ENCODE measurements at places on chromosomes 2 and 18.

DNA sequence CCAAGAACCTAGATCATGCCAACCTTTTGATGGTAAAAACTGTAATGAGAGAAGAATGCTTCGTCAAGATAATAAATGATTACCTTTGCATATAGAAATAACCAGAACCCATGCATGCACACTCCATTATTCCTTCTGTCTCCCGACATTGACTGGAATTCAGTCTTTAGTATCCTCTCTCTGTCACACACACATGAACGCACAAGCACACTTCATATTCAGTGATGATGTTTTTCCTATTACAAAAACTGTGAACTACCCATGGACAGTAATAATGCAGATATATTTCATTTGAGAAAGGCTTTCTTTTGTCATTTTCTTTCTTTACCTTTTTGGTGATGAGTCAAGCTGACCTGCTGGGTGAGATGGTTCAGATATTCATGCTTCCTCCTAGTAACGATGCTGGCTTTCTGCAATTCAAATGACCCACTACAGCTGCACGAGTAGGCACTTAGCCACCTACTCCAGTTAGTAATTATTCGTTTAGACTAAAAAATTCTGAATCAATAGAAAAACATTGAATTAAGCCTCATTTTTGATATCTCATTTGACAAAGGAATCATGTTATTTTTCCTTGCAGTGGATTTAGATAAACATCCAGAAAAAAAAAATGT, 382.2 kb downstream of the TGIF1 start:
- DNase-seq: peak; percentile 15

GRCh38 chr2:122692400-122693083, 937.1 kb downstream of the TSN start:
- DNase-seq: no peak

DNA sequence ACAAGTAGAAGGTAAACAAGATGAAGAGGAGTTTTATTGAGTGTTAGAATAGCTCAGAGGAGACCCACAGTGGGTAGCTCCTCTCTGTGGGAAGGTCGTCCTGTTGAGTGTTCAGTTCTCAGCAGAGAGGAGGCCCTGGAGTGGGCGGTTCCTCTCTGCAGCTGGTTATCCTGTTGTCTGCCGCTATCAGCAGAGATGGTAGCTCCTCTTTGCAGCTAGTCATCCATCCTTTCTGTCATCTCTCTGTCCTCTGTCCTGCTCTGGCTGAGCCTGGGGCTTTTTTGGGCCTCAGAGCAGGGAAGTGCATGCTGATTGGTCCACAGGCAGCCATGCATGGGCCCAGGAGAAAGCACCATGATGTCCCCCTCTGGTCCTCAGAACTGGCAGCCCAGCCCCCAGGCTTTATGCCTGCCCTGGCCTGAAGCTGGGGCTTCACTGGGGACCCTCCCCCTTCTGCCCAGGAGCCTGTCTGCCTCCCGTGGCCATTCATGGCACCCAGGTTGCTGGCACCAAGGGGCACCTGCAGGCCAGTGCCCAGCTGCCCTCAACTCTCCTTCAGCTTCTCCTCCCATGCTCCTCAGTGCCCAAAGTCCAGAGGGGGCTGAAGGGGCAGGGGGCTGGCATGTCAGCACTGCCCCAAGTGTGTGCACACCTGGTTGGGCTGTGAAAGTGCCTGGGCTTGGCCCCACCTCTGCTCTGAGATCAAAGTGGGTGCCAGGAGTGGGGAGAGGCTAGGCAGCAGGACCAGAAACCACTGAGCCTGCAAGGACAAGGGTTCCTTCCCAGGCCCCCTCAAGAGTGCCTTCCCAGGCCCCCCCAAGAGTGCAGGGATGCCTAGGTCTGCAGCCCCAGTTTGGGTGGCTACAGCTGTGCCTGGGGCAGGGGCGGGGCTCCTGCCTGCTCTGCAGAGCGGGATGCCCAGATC, 98.7 kb downstream of the TWIST2 start:
- no peak for DNase-seq

DNA sequence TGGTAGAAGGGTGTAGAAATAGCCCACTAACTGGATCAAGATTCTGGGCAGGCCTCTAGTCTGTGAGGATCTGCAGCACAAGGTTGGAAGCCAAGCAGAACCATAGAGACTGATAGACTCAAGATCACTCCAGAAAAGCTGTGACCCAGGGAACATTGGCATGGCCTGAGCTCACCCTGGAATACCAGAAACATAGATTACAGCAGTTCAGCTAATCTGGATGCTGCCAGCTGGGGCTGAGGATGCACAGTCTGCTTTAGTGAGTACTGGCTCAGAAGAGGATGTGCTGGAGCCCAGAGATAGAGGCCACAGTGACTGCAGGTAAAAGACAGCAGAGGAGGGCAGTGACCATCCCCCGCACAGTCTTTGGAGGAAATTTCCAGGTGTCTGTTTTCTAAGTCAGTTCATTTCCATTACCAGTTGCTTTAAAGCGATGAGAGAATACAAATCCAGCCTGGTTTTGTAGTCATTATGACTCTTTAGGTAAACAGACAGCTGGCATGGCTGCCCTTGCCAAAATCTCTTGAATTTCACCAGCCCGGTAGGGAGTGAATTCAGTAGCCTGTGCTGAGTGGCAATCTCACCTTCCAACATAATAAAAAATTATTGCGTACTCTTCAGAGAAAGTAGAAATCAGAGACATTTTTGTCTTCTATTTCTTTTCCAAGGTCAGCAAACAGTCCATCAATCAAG, 119.2 kb downstream of the ANTXR1 start:
- no peak for DNase-seq

DNA sequence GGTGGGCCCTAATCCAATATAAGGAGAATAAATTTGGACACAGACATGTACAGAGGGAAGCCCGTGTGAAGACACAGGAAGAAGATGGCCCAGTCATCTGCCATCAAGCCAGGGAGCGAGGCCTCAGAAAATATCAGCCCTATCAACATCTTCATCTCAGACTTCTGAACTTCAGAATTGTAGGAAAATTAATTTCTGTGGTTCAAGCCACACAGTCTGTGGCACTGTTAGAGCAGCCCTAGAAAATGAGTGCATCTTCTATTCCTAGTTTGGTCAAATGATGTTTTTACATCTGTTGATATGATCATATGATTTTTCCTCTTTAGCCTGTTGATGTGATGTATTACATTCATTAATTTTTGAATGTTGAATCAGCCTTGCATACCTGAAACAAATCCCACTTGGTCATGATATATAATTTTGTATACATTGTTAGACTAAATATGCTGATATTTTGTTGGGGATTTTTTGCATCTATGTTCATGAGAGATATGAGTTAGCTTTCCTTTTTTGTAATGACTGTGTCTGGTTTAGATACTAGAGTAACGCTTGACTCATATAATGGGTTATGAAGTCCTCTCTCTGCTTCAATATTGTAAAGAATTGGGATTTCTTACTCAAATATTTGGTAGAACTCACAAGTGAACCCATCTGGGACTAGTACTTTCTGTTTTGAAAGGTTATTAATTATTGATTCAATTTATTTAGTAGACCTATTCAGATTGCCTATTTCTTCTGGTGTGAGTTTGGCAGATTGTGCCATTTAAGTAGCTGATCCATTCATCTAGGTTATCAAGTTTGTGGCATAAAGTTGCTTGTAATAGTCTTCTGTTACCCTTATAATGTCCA, 451.4 kb downstream of the EIPR1 start:
- DNase-seq: no peak

DNA sequence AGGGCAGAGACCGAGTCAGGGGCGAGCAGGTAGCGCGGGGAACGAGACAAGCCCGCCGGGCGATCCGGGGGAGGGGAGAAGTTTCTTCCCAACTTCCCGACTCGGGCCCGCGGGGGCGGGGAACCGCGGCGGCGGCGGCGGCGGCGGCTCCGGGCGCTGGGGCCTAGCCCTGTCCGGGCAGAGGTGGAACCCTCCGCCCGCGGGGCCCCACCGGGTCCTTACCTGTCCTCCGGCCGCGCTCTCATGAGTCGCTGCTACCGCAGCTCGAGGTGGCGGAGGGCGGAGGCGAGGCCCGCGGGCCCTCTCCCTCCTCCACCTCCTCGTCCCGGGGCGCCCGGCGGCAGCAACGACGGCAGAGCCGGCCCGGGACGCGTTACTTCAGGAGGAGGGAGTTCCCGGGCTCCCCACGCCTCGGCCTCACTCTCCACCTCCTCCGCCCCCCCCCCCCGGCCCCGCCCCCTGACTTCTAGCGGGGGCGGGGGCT, at the start of gene YES1:
Gene YES1, minus strand, starts transcription at position 351 of the 484 bp plus-strand sequence. CDS start 55,415 bp downstream, outside the sequence.
- DNase-seq: peak; percentile 71

- no peak for DNase-seq
Observed at GRCh38 chr2:46448111-46448510, 31.3 kb upstream of the TMEM247 start.

- DNase-seq: peak; percentile 86
Observed at GRCh38 chr2:90069290-90069894, 1377.9 kb downstream of the RPIA start.

DNA sequence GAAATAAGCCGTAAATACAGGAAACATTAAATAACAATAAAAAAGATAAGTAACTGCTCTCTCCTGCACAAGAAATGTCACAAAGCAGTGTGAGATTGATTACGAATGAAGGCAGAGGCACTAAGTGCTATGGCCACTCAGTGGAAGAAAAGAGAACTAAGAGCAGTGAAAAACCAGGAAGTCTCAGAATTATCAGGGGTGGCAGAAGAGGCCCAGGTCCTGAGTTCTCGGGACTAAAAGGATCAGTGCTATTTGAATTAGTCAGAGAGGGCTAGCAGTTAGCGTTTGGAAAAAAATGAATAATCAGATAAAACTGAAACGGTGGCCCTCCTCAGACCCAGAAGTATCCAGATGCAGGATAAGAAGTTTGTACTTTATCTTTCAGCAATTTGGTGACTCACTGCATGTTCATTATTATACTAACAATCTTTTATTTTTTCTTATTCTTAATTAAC, 367.1 kb downstream of the ZEB2 start:
- peak; percentile 55 for DNase-seq

DNA sequence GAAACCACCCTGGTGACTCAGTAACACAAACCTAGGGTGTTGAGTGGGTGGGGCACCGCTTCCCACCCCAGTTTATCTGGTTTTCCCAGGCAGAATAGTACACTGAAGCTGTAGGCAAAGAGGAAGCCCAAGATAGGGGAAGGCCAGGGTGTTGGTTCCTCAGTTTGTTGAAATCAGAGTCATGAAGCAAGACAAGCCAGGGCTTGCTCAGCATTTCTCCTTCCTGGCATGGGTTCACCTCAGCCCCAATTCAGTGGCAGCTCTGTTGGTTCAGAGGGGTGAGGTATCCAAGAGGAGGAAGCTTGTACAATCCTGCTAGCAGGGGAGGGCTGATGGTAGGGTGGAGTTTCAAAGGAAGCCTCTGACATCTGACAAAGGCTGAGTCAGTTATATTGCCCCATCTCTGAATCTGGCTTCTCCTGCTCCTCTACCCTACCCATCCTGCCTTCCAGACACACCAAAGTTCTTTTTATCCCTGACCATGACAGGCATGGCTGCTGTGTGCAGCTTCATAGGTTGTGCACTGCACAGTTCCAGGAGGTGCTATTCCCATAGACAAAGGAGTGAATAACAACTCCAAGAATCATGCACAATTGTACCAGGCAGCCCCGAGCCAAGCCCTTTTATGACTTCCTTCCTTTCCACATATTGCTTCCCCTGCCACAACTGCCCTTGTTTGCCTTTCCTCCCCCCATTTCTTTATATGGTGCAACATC, 24.9 kb upstream of the RAB10 start:
- DNase-seq: no peak

- no peak for DNase-seq
Observed at GRCh38 chr2:99278793-99279291, 22.2 kb downstream of the LYG1 start.

- peak; percentile 84 for DNase-seq
Observed at GRCh38 chr2:898319-898718, 52.3 kb upstream of the SNTG2 start.

GRCh38 chr18:77557046-77557587, 307.5 kb downstream of the GALR1 start:
- DNase-seq: peak; percentile 27

- peak; percentile 54 for DNase-seq
Observed at GRCh38 chr2:160510617-160511016, 17.0 kb upstream of the RBMS1 start.

- DNase-seq: peak; percentile 38
Observed at GRCh38 chr18:6414723-6415417, at the start of gene L3MBTL4. Gene L3MBTL4 (minus strand): TSS chr18:6414911. CDS start chr18:6311625, 103,286 bp downstream.

DNA sequence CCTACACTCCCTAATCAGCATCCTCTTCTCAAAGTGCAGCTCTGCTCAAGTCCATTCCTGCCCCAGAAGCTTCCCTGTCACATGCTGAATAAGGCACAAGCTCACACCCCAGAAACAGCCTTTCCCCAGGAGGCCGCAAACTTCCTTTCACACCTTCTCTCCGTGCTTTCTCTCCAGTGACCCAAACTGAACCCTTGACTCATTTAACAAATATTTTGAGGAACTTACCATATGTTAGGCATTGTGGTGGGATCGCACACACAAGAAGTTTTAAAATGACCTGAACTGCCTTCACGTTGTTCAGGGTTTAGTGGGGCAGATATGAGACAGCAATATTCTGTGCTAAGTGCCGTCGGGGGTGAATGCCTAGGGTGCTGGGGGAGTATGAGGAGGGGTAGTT, 161.3 kb downstream of the INSIG2 start:
- peak; percentile 81 for DNase-seq

GRCh38 chr2:47534179-47534919, 131.4 kb downstream of the MSH2 start:
- peak; percentile 71 for DNase-seq

GRCh38 chr18:30999887-31000628, 42.5 kb downstream of the DSC3 start:
- peak; percentile 26 for DNase-seq

GRCh38 chr2:110124038-110124825, 8.6 kb upstream of the MALL start:
- DNase-seq: no peak

DNA sequence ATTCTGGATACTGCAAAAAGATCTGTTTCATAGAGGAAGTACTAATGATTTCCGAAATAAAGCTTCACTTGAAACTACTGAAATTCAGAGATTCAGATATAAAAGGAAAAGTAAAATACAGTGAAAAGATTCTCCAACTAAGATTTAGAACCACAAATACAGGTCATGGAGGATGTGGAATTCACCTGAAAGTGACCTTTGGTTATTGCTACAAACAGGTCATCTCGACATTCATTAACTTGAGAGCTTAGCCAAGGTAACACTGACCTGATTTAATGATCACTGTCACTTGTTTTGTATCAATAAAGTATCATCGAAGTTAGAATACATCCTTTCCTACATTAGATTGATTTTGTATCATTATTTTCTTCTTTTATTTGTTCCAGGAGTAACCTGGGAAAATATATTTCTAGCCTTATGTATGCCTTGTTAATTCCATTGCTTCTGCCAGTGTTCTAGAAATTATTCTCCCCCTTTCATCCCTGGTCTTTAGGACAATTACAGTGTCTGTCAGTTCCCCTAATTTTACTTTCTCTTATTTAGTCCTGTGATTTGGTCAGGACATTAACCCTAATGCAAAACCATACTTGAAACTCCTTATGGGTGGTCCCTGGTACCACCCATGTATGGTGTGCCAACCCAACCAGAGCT, 420.1 kb downstream of the LRP1B start:
- DNase-seq: no peak

GRCh38 chr18:56306797-56307196, 331.6 kb downstream of the TXNL1 start:
- DNase-seq: no peak

DNA sequence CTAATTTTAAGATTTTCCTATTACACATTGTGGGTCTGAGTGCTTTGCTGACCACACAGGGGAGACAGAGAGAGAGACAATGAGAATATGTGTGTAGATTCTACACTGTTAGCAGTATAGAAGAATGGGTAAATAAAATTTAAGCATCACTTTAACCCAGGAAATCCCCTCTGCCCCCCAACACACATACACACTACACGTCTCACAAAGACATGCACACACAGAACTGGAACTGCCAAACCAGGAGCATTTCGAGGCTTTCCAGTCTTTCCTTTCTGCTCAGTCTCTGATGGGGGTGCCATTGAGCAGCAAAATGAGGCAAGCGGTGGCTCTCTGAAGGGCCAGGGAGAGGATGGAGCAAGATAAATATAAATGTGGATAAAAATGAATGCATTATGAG, 2.5 kb downstream of the MERTK start:
- peak; percentile 54 for DNase-seq

Data from mesendoderm (in vitro differentiated cells).